DMS 273 treated with DMSO at 0.1 percent for 48 hours (cell line): ENCODE measurements at places on chromosomes 2 and 18.

DNA sequence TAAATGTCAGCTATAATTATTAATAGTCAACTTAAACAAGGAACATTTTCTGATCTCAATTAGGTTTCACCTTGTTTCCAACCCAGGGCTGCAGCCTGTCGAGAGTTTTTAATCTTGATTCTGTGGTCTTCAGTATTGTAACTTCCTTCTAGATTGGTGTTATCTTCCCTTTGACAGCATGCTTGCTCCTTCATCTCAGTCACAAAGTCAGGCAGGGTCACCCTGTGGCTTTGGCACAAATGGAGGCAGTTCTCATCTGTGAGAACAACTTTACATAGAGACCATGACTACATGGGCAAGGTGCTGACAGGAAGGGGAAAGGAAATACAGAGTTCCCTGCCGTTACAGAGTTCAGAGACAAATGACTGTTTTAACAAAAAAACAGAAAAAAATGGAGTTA lies 50.5 kb downstream of the HNRNPLL start:
- DNase-seq, result no peak

GRCh38 chr2:27049422-27050280 lies 1.8 kb upstream of the AGBL5 start:
- no peak for DNase-seq

- no peak for DNase-seq
Measured at GRCh38 chr2:232533944-232534710, 5.4 kb upstream of the CHRNG start.

GRCh38 chr2:105757433-105757832 lies 12.7 kb downstream of the NCK2 start:
- no peak for DNase-seq

DNA sequence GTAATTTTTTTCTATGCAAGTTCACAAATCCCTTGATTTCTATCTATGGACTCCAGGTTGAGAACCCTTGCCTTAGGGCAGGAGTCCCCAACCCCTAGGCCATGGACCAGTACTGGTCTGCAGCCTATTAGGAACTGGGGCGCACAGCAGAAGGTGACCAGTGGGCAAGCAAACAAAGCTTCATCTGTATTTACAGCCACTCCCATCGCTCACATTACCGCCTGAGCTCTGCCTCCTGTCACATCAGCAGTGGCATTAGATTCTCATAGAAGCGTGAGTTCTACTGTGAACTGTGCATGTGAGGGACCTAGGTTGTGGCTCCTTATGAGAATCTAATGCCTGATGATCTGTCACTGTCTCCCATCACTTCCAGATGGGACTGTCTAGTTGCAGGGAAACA lies 70.2 kb upstream of the SMAD2 start:
- no peak for DNase-seq

GRCh38 chr2:8633735-8634313 lies 48.0 kb upstream of the ID2 start:
- DNase-seq, result no peak

DNA sequence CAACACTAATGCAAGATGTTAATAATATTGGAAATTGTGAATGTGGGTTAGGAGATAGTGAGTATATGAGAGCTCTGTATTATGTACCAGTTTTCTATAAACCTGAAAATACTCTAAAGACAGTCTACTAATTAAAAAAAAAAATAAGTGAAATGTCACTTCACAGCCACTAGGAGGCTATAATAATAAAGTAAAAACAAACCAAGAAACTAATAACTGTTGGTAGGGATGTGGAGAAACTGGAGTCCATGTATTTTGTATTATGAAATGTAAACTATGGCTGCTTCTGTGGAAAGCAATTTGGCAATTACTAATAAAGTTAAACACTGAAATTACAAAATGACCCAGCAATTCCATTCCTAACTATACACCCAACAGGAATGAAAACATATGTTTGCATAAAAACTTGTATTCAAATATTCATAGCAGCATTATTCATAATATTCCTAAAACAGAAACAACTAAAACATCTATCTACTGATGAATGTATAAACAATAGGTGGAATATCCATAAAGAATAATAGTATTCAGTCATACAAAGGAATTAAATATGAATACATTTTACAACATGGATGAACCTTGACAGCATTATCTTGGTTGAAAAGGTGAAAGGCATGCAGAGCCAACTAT lies 36.2 kb downstream of the CCDC178 start:
- no peak for DNase-seq

DNA sequence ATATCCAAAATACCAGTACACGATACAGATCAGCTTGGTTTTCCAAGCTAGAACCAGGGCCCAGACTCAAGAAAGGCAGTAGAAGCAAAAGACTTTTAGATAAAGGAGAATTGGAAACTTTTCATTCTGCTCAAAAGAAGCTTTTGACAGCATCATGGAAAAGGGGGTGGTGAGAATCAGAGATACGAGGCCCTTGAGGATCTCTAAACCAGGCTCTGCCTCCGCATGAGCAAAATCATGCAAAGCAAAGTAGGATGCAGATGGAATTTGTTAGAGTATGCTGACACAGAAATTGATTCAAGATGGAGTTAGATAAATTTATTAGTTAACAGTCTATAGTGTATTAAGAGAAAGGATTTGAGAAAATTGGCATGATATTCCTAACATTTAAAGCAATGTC lies 39.8 kb downstream of the FAM98A start:
- DNase-seq, result no peak

- no peak for DNase-seq
Measured at GRCh38 chr2:88692187-88692586, 714 bp downstream of the RPIA start.

DNA sequence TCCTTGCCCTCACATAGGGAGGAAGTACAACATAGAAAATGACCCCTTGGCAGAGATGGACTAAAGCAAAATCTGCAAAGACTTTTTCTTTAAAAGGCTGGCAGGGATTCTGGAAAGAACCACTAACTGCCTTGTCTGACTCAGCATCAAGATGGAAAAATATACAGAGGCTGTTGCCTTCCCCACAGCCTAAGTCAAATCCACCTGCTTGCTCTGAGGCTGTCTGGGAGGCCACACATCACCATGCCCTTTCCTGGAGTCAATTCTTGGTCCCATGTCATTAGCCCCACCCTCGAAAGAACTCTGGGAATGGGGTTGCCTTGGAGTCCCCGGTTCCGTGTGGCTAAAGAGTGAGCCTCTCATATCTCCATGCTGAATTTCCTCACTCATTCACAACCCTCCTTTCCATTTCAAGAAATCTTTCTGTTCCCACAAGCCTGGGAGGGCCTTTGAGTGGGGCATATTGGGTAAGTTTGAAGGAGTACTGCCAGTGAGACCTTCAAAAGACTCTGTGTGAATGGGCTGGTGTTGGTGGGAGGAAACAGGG lies 39.4 kb downstream of the BMP10 start:
- no peak for DNase-seq
